ENCODE measurements at places on chromosomes 16 and 17.

- no peak for DNase-seq
Measured at GRCh38 chr17:29150161-29150560, 30.0 kb downstream of the MYO18A start.

DNA sequence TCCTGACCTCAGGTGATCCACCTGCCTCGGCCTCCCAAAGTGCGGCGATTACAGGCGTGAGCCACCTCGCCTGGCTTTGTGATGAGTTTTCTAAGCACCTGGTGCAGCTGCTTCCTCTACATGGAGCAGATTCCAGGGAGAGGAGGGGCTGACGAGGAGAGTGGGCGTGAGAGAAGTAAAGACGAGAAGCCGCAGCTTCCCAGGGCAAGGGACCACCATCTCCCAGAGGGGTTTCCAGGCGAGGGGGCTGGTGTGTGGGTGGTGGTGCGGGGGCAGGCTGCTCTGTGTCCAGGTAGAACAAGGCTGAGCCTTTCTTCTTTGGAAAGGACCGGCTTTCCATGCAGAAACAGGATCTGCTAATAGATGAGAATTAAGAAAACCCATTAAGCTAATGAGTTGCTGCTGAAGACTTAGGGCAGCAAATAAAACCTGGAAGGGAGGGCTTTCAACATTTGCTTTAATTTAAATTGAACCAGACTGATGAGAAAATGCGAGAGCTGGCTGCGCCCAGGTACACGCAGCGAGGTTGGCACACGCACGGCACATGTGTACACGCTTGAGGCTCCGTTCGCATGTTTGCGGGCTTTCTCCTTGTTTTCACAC, 236.7 kb downstream of the RBFOX3 start:
- DNase-seq: no peak

GRCh38 chr17:39517224-39517623, 55.9 kb downstream of the CDK12 start:
- DNase-seq: no peak

GRCh38 chr17:72413077-72414031, 292.5 kb downstream of the SOX9 start:
- DNase-seq: no peak

- DNase-seq: no peak
Measured at GRCh38 chr16:72012607-72013006, 4.1 kb downstream of the DHODH start.

DNA sequence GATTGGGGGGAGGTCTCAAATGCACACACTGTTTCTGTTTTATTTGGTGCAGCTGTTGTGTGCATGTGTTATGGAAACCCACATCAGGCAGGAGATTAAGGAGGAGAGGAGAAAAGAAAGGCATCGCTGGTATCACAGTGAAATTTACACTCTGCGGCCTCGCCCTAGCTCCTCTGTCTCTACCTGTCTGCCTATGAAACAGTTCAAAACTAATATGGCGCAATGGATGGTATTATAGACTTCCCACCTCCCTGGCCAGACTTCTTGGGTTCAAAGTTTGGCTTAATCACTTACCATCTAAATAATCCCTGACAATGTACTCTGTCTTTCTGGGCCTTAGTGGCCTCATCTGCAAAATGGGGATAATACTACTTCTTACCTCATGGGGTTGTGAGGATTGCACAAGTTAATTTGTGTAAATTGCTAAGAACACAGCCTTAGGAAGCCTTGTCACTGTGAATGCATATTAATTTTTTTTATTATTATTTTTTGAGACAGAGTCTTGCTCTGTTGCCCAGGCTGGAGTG, 1.4 kb upstream of the ABCC1 start:
- DNase-seq: no peak

- peak; percentile 36 for DNase-seq
Measured at GRCh38 chr17:32319548-32319905, 22.4 kb downstream of the C17orf75 start.

- DNase-seq: no peak
Measured at GRCh38 chr16:31488468-31489297, 5.8 kb downstream of the SLC5A2 start.

- DNase-seq: no peak
Measured at GRCh38 chr17:50259477-50260324, 14.6 kb upstream of the TMEM92 start.

- DNase-seq: no peak
Measured at GRCh38 chr16:7017006-7017662, 315.5 kb upstream of the RBFOX1 start.

- no peak for DNase-seq
Measured at GRCh38 chr17:4195306-4195705, 52.3 kb downstream of the CYB5D2 start.

DNA sequence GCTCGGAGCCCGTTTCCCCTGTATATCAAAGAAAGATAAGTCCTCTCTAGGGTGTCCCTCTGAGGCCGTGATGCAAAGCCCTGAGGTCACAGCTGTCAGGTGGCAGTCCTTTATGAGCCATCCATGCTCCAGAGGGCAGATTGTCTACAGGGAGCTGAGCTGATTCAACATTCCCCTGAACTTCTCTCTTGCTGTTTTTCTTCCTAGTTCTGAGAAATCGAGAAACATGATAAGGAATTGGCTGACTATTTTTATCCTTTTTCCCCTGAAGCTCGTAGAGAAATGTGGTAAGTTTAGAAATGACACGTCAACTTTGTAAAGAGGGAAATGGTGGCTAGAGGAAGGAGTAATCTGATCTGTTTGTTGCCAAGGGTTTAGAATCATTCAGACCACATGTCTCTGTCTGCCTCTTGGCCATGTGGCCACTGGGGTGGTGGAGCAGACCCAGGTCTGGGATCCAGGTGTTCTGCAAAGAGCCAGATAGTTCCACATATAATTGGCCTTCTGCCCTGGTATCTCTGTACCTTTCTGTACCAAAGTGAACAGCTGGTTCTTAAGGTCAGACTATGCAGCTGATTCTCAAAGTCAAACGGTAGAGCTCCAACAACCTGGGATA, 3.5 kb downstream of the CTNS start:
- no peak for DNase-seq

- DNase-seq: no peak
Measured at GRCh38 chr16:8874388-8874787, 5.6 kb upstream of the CARHSP1 start.

- DNase-seq: no peak
Measured at GRCh38 chr16:86651823-86652222, 73.5 kb downstream of the FOXL1 start.

DNA sequence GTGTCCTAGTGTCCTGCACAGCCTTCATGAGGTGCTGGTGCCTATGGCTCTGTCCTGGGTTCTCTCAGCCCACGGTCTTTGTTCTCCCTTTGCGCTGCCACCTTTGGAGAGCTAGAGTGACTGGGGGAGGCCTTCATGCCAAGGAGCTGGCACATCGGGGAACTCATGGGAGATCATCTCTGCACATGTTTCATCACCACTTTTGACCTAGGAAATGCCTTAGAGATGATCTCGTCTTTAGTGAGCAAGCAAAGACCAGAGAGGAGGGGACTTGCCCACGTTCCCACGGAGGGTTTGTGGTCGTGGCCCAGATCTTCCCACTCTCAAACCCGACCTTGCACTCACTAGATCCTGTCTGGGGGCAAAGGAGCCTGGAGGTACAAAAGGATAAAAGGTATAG, 23.5 kb downstream of the TBX4 start:
- no peak for DNase-seq

DNA sequence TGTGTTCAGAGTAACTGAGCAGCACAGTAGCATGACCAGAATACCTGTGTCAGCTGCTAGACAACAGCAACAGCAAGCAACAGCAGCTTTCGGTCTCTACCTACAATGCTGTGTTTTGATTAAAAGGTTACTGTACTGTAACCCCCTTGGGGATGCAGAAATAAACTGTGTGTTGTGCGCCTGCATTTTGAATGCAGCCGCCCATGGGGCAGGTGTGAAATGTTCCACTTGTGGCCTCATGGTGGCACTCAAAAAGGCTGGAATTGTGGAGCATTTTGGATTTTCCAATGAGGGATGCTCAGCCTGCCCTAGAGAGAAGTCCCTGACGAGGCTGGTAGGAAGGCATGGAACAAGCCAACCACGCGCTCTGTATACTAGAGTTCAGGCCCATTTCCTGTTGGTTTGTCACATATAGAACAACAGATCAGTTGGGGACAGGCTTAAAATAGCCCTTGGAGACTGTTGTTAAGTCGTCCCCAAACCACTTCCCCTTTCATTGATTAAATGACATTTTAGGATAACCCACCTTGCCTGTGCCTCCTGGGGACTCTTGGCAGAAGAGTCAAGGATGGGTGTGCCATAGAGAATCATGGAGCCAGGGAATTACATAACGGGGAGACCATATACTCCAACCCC, 27.1 kb downstream of the SCPEP1 start:
- DNase-seq: no peak

GRCh38 chr16:71407731-71408130, 34.1 kb downstream of the TLE7 start:
- DNase-seq: no peak

DNA sequence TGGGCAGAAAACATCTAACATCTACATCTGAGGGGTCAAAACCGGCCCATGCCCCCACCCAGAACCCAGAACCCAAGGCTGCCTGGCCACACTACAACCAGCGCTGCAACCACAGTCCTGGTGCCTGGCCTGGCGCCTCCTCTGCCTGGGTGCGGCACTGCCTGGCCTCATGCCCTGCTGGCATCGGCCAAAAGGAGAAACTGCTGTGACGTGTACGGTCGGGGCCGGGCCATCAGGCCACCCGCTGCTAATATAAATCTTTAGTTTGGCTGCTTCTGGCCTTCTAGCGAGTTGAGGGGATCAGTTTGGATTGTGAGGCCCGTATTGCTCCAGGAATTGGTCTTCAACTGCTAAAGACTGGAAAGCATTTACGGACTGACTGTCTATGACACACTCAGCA, 22.8 kb downstream of the TMEM204 start:
- DNase-seq: no peak

GRCh38 chr17:10336393-10336792, 36.4 kb downstream of the MYH13 start:
- DNase-seq: no peak

DNA sequence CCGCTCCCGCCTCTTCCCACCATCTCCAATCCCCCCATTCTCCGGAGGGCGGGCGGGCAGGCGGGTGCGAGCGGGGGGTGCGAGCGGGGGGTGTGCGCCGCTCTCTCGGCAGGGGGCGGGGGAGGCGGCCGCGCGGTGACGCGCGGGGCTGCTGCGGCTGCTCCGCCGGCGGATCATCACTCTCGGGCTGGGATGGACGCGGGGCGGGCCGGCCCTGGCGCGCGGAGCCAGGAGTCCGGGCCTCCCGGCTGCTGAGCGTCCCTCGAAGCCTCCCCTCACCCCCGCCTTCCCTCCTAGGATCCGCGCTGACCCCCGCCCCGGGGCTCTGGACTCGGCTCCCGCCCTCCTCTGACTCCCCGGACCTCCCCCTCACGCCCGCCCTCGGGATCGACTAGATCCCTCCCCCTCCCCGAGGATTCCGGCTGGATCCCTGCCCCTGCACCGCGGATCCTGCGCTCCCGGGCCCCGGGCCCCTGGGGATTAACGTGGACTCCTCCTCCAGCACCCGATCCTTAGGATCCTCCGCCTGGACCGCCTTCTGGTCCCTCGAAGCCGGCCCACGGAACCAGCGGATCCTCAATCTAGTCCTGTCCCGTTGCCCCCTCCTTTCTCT, 946 bp upstream of the TMEM256 start:
- DNase-seq: no peak

DNA sequence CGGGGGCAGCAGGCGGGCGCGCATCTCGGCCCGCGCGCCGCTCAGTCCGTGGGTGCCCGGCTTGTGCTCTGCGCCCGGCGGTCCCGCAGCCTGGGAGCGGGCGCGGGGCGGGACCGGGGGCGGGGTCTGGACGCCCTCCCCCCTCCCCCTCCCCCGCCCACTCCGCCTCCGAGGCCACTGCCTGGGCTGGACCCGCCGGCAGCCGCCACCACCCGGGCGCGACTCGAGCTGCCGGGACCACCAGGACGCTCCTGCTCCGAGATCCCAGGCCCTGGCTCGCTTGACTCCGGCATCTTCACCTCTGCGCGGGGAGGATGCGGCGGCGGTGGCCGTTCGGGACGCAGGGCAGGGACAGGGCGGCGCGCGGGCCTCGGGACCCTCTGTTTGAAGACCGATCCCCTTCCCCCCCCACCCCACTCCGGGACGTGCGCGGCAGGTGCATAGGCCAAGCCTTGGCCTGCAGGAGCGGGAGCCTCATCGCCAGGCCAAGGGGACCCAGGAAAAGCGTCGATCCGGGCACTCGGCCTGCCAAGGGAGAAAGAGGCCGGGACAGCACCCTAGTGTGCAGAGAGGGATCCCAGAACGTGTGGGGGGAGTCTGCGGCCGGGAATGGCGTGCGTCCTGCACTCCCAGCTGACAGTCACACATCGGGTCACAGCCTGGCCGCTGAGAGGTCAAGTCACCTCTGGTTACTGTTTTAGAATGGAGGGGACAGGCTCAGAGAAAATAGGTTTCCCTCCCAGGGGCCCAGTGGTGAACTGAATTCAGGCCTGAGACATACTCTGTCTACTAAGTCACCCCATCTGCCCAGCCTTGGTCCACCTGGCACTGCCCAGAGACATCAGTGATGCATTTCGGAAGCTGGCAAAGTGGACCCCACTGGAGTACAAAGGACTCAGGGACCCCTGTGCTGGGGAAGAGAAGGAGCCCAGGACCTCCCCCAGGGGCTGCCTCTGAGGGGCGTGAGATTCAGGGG, at the start of gene HS3ST6:
TSS of gene HS3ST6 (minus strand) at position 65 of the 976 bp plus-strand sequence. CDS start 92 bp downstream, outside the sequence.
- no peak for DNase-seq

GRCh38 chr16:1197237-1197866, 27.7 kb downstream of the TPSG1 start:
- no peak for DNase-seq

- no peak for DNase-seq
Measured at GRCh38 chr17:54124456-54124855, 301.7 kb downstream of the KIF2B start.

DNA sequence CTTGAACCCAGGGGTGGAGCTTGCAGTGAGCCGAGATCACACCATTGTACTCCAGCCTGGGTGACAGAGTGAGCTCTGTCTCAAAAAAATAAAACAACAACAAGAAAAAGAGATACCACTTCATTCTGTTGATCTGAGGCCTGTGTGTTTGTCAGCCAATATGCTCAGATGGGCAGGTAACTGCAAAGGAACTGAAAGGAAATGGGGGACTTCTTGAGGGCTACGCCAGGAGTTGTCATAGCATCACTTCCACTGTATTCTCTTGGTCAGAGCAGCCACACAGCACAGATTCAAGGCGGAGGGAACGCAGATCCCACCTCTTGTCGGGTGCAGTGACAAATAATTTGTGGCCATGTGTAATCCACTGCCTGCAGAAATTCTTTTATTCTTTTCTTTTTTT, 73.9 kb upstream of the AKTIP start:
- no peak for DNase-seq

DNA sequence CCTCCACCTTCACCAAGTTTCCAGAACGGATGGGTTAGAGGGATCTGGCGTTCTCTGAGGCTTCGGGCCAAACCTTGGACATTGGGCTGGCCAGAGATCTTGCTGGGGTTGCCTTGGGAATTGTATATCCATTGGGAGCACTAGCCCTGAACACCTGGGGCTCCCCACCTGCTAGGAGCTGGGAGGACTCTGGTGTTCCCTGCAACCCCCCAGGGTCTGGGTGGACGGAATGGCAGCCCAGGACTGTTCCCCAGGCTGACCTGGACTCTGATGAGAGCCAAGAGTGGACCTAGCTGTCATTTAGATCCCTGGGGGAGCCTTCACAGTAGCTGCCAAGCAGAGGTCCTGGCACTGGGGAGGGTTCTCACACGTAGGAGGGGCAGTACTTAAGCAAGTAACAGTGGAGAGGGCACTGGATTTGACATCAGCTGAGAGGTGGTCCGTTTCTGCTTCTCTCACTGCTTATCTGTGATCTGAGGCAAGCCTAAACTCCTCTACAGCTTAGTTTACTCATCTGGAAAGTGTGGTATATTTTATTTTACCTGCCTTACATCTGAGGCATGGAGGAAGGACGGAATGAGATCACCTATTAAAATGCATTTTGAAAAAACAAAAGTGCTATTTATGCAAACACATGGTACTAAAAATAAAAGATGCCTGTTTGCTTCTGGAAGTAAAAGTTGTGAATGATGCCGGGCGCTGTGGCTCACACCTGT, 11.7 kb downstream of the SOCS3 start:
- DNase-seq: no peak
